Stimulated activated CD8-positive, alpha-beta memory T cell treated with anti-CD3 and anti-CD28 coated beads, Interleukin-7, amount 100 ng/mL, for 1 hour (primary cell): ENCODE measurements at places on chromosomes 13 and 19.

- DNase-seq = no peak
These were observed 414.1 kb downstream of the TSHZ3 start for GRCh38 chr19:30935146-30935545.

- no peak for DNase-seq
These were observed 29.2 kb downstream of the PIP5K1C start for GRCh38 chr19:3670796-3671679.

DNA sequence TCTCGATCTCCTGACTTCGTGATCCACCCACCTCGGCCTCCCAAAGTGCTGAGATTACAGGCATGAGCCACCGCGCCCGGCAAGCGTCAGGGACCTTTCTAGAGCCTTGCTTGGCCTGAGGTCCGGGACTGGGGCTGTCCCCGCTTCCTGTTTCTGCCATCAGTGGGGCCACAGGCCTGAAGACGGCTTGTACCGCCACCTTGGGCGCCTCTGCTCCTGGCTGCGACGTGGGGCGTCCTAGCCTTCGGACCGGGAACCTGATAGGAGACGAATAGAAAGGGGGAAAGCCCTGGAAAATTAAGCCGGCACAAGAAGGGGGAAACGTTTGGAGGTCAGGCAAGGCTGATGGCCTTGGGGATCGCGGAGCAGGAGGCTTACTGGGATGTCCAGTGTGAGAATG, 35.1 kb downstream of the RNF6 start:
- no peak for DNase-seq

- DNase-seq = no peak
These were observed 49.6 kb upstream of the NFIC start for GRCh38 chr19:3316659-3317207.

- no peak for DNase-seq
These were observed 25.0 kb downstream of the SGCG start for GRCh38 chr13:23205807-23206206.

DNA sequence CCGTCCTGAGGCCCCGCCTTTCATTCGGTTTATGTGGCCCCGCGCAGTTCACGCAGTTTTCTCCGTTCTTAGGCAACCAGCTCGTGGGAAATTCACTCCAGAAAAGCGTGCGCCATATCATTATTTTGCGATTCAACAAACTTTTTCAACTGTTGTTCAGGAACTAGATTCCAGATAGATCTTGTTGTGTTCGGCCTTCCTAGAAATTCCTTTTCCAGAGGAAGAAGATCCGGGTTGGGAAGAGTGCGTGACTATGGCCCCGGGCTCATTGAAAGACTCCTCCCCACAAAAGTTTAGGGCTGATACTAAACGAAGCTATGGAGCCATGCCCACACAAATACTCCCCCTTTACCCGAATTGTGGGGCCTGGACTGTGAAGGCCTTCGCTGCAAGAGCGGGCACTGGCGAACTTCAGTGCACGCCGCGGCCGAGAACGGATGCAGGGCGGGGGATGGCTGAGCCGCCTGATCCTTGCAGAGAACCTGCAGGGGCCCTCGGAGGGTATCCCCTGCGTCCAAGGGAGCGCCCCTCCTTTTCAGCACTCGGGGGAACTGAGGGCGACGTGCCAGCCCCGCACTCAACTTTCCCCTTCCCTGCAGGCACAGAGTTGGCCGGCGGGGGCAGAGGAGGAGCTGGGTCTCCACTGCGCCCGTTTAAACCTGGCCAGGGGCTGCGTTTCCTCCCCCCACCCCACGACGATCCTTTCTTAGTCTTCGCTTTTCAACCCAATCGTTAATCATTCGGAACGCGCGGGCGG, 904 bp upstream of the SOX1 start:
- no peak for DNase-seq

GRCh38 chr19:14748601-14749000, 29.8 kb downstream of the ADGRE2 start:
- no peak for DNase-seq

DNA sequence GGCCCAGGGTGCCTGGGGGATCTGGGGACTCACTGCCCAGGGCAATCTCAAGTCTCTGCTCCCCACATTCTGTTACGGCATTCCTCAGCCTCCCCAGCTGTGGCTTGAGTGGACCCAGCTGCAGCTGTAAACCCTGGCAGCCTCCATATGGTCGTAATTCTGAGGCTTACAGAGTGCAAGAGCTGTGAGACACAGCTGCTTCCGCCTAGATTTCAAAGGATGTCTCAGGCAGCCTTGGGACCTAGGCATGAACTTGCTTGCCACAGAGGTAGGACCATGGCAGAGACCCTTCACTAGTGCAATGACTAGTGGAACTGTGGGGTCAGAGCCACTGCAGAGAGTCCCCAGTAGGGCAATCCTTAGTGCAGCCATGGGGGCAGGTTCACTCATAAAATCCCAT, 297.5 kb downstream of the ENOX1 start:
- no peak for DNase-seq
